ENCODE measurements at places on chromosomes 6 and 20. TPM values are rescaled to one million over a fixed set of nuclear protein-coding genes. Genes with fewer than 3 reads are reported as not detected.

DNA sequence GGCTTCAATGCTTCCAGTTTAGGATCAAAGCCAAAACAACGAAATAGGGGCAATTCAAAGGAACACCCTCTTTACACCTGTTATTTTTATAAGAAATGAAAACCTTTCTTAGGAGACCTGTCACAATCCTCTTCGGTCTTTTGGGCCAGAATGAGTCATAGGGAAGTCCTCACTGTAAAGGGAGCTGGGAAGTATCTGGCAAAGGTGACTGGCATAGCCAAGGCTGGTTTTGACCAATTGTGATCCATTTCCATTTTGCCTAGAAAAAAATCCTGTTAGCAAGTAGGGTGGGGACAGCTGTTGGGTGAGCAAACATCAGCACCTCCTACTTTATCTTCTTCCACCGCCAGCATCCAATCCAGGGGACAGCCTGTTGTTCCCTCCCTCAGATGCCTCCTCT, 343.2 kb upstream of the SULF2 start:
- H3K27ac ChIP-seq, result no peak overlapping the region
- H3K36me3 ChIP-seq, result no peaks in the 10 kb centered on the region
- no peaks in the 10 kb centered on the region for H3K27me3 ChIP-seq
- H3K4me1 ChIP-seq, result peaks cover 21% of the 10 kb centered on the region
- H3K4me3 ChIP-seq, result no peak overlapping the region

Gene CFB
- not detected for total RNA-seq

DNA sequence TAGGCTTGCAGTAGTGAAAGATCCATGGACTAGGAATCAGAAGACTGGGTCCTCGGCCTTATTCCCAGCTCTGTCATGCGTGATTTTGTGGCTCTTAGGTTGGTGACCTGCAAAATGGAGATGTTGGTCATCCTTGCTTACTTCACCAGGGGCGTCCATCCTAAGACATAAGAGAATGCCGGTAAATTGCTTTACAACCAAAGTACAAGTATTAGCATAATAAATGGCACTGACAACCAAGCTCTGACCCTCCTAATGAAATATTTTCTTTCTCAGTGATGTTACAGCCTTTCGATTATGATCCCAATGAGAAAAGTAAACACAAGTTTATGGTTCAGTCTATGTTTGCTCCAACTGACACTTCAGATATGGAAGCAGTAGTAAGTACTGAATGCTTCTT, 45.3 kb downstream of the VAPB start:
- no peak overlapping the region for H3K27ac ChIP-seq
- H3K27me3 ChIP-seq, result no peaks in the 10 kb centered on the region
- DNase-seq, result no peak
- H3K4me3 ChIP-seq, result no peak overlapping the region
- H3K4me1 ChIP-seq, result peaks cover 20% of the 10 kb centered on the region

DNA sequence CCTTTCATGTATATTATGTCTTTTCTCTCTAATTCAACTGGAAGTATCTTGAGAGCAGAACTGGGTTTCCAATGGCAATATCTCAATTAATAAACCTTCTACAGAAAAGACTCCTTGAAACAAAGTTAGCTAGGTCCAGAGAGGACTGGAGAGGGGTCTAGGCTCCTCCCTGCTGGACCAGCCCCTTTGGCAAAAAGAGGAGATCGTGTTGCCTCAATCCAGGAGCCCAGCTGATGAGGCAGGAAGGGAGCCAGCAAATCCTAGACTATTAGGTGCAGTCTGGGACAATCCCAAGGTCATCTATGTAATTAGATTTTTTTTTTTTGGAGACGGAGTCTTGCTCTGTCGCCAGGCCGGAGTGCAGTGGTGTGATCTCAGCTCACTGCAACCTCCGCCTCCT, 21.9 kb downstream of the BCL2L1 start:
- H3K36me3 ChIP-seq, result peaks cover 6% of the 10 kb centered on the region
- no peaks in the 10 kb centered on the region for H3K27me3 ChIP-seq
- no peak for DNase-seq
- H3K4me3 ChIP-seq, result no peak overlapping the region

GRCh38 chr6:98838032-98838431, 3.7 kb downstream of the POU3F2 start:
- H3K36me3 ChIP-seq, result peaks cover 56% of the 10 kb centered on the region
- peaks cover 51% of the 10 kb centered on the region for H3K4me1 ChIP-seq
- H3K27ac ChIP-seq, result peak overlapping the region; percentile 94

DNA sequence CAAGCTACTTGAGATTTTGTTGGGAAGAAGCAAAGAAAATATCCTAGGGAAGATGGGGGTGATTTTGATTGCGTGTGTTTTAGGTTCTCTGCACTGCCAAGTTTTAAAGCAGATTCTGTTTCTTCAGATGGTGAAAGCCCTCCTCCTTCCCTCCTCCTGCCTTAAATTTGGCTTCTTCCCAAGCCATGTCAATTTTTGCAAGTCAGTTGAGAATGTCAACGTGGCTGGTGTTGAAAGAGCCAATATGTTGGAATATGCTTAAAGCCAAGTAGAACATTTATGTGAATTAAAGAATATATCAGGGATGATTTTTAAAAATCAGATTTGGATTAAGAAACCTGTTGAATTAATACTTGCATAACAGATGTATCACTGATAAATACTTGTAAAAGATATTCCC, 270.8 kb downstream of the ARID1B start:
- peaks cover 23% of the 10 kb centered on the region for H3K4me1 ChIP-seq
- H3K27ac ChIP-seq, result no peak overlapping the region
- H3K27me3 ChIP-seq, result no peaks in the 10 kb centered on the region
- H3K4me3 ChIP-seq, result no peak overlapping the region
- DNase-seq, result no peak

DNA sequence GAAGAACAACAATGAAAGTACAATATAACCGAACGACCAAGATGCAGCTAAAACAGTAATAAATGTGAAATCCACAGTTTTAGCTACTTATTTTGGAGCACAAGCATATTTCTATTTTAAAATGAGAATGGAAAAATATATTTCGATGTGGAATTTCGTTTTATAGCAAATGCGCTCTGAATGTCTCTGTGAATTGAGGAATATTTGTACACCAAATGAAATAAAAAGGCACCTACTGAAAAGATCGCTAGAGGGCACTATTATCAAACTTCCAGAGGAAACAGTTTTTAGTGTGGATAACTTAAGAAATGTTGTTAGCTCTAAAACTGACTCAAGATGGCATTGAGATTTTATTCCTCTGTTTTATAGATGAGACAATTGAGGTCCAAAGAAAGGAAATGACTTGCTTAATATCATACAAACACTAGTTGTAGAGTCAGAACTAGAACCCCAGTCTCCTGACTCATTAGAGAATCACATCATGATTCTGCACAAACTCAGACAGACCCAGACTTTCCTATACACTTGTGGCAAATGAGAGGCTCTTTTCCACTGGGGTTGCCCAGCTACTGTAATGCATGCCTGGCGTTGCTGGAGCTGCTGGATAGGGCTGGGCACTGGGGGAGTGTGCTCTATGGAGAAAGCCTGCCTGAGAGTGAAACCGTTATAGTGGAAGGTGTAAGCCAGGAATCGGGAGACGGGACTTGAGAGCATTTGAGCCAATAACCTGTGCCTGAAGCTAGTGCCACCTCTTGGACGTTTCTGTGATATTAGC, 51.9 kb downstream of the GCLC start:
- DNase-seq, result no peak
- H3K27me3 ChIP-seq, result peaks cover 19% of the 10 kb centered on the region
- H3K4me3 ChIP-seq, result no peak overlapping the region
- H3K36me3 ChIP-seq, result peaks cover 1% of the 10 kb centered on the region

DNA sequence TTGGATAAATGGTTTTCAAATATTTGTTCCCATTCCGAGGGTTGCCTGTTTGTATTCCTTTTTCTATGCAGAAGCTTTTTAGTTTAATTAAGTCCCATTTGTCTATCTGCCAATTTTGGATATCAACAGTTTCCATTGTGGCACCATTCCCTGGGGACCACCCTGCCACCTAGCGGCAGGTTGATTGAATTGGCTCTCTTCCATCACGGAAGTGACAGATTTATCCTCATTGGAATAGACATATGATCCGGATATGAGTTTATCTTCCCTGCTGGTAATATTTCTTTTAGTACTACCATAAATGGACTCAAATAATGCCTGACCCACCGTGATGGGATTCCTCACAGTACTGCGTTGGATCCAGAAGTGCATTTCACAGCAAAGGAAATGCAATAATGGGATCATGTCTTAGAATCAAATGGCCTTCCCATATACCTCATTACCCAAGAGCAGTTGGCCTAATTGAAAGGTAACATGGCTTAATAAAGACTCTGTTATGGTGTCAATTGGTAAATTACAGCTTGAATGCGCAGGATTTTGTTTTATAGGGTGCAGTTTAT, 327.0 kb downstream of the BMP2 start:
- DNase-seq, result peak; percentile 44
- no peak overlapping the region for H3K27ac ChIP-seq
- H3K36me3 ChIP-seq, result no peaks in the 10 kb centered on the region

DNA sequence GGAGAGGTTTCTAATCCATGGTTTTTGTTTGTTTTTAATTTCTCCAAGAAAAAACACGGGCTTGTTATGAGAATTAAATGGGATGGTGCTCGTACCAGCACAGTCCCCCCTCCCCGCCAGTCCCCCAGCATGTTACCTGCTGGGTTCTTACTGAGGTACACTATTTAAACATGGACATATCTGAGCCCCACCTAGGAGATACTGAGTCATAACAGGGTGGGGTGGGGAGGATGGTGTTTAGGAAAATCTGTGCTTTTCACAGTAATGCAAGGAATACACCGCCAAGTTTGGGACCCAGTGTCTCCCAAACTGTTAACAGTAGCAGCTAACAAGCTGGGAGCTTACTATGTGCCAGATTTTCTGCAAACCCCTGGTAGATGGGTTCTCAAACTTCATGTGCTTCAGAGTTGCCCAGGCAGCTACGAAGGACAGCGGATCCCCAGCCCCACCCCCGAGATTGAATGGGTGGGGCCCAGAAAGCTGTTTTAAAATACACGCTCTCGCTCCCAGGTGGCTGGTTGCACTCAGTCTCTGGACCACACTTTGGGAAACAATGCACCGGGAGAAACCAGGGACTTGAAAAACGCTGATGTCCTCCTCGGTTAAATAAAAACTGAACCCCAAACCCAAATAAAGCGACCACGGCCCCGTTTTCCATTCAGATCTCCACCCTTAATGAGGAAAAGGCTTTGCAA, 995 bp downstream of the ZFP64 start:
- H3K27me3 ChIP-seq, result no peaks in the 10 kb centered on the region
- peaks cover 2% of the 10 kb centered on the region for H3K36me3 ChIP-seq
- H3K4me3 ChIP-seq, result peak overlapping the region; percentile 96

DNA sequence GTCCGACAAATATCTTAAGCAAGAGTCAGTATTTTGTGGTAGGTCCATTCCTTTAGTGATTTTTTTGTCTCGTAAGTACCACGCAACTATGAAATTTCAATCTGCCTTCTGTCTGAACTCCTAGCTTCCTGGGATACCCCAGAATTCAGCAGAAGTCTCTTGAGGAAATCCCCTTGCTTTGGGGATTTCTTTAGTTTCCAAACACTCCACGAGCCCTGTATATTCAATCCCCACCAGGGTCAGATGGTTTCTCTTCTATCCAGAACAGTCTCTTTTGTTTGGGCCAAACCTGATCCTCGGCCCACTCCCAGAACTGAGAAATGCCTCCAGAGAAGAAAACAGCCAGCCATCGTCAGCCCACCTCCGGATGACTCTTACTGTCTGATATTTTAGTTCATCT, 113.0 kb downstream of the CHD6 start:
- no peak overlapping the region for H3K27ac ChIP-seq
- DNase-seq, result no peak
- H3K4me3 ChIP-seq, result no peak overlapping the region
- H3K4me1 ChIP-seq, result peaks cover 5% of the 10 kb centered on the region

Gene TRAPPC3L
- total RNA-seq, result not detected

GRCh38 chr20:43658723-43659419, 8.0 kb upstream of the MYBL2 start:
- no peaks in the 10 kb centered on the region for H3K36me3 ChIP-seq
- H3K27me3 ChIP-seq, result peaks cover 7% of the 10 kb centered on the region
- DNase-seq, result no peak
- peak overlapping the region; percentile 93 for H3K4me3 ChIP-seq
- no peak overlapping the region for H3K27ac ChIP-seq
- peaks cover 14% of the 10 kb centered on the region for H3K4me1 ChIP-seq

DNA sequence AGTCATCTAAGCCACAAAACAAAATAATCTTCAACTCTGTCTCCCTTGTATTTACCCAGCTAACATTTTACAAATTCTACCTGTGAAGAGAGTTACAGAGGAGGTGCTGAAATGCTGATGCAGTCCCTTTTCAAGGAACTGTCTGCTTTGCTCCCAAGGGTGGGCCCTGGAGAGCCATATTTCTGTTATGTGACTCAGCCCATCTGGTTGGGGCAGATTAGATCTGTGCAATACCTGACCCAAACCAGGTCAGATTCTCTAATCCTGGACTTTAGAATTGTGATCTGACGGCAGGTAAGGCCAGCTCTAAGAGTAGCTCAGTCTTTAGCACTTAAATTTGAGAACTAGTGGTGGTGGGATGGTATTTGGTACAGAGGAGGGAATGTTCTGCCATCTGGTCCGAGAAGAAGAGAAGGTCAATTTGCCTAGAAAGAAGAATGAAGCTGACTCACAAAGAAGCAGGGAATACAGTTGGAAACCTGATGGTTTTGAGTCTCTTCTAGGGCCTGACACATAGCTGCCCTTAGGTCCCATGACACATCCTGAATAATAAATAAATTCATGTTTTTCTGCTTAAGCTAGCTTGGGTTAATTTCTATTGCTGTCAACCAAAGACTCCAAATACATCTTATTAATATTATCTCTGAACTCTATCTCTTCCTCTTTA, 8.1 kb downstream of the ZNF311 start:
- no peaks in the 10 kb centered on the region for H3K4me1 ChIP-seq
- peaks cover 33% of the 10 kb centered on the region for H3K27me3 ChIP-seq
- no peak overlapping the region for H3K4me3 ChIP-seq
- H3K36me3 ChIP-seq, result no peaks in the 10 kb centered on the region
- no peak overlapping the region for H3K27ac ChIP-seq
- DNase-seq, result no peak

GRCh38 chr6:154394571-154394970, 38.0 kb upstream of the IPCEF1 start:
- H3K36me3 ChIP-seq, result peaks cover 7% of the 10 kb centered on the region
- peak overlapping the region; percentile 1 for H3K4me3 ChIP-seq
- peaks cover 46% of the 10 kb centered on the region for H3K4me1 ChIP-seq
- peak overlapping the region; percentile 16 for H3K27ac ChIP-seq

DNA sequence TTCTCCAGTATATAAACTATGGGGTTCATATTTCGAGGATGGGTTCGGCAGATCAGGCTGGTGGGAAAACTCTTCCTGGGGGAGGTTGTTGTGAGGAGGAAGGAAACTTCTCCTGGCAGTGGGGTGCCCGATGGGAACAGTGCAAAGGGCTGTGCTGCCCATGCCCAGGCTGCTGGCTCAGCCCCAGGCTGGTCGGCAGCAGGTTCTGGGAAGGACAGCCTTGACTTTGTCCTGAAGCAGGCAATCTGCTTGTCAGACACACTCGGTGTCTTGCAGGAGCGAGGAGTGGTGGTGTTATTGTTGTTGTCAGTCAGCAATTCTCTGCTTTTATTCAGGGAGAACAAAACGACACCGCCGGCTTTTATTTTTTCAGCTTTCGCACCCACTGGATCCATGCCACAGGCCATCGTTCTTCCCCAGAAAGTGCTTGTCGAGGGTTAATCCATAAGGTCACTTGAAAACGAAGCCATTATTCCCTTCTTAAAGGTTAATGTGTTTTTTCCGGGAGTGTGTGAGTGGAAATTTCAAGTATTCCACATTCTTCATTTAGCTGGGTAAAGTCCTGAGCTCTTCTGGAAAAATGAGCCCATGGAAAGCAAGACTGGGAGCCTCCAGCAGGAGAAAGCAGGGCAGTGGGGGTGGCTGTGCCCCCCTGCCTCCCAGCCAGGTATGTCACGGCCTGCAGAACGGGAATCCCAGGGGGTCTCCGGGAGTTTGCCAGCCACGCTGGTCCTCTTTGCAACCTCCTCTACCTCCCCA, 57.0 kb upstream of the STX16 start:
- no peaks in the 10 kb centered on the region for H3K36me3 ChIP-seq
- no peak for DNase-seq
- H3K4me3 ChIP-seq, result no peak overlapping the region
- no peak overlapping the region for H3K27ac ChIP-seq

Gene FIG4
- total RNA-seq, result 14.7 TPM

Gene LTB
- not detected for total RNA-seq

Measured in neural crest cell (in vitro differentiated cells).